Activated CD4-positive, alpha-beta T cell treated with anti-CD3 and anti-CD28 coated beads, Interleukin-2, amount 10 ng/mL, durations not matched to agents 24 days and 14 days (primary cell): ENCODE measurements at places on chromosomes 11 and 22.

DNA sequence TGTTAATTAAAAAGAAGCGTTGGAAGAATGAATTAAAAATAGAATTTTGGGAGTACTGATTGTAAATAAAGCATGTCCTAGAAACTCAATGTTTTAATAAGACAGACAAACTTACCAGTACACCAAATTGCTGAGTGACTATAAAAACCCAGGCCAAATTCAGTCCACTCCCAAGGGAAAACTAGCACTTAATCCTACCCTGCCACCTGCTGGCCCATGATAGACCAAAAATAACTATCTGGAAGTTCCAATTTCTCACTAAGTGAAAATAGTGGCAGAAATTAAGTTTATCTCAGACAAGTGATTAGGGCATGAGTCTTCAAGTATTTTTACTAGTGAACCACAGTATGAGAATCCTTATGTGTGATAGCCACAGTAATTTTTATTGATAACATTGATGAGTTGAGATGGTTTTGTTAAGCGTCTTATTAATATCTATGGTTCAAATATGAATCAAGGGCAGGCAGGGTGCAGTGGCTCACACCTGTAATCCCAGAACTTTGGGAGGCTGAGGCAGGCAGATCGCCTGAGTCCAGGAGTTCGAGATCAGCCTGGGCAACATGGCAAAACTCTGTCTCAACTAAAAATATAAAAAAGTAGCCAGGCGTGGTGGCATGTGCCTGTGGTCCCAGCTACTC is 9.8 kb upstream of the DDX10 start:
- no peaks in the 10 kb centered on the region for H3K36me3 ChIP-seq
- peak; percentile 82 for DNase-seq
- no peak overlapping the region for H3K27ac ChIP-seq
- H3K4me3 ChIP-seq, result no peak overlapping the region
- H3K27me3 ChIP-seq, result peaks cover 29% of the 10 kb centered on the region

GRCh38 chr11:46363031-46363407 is 15.8 kb downstream of the DGKZ start:
- no peaks in the 10 kb centered on the region for H3K27me3 ChIP-seq
- H3K36me3 ChIP-seq, result peaks cover 6% of the 10 kb centered on the region
- peaks cover 29% of the 10 kb centered on the region for H3K4me1 ChIP-seq
- no peak overlapping the region for H3K27ac ChIP-seq
- no peak for DNase-seq
- H3K4me3 ChIP-seq, result peak overlapping the region; percentile 88

DNA sequence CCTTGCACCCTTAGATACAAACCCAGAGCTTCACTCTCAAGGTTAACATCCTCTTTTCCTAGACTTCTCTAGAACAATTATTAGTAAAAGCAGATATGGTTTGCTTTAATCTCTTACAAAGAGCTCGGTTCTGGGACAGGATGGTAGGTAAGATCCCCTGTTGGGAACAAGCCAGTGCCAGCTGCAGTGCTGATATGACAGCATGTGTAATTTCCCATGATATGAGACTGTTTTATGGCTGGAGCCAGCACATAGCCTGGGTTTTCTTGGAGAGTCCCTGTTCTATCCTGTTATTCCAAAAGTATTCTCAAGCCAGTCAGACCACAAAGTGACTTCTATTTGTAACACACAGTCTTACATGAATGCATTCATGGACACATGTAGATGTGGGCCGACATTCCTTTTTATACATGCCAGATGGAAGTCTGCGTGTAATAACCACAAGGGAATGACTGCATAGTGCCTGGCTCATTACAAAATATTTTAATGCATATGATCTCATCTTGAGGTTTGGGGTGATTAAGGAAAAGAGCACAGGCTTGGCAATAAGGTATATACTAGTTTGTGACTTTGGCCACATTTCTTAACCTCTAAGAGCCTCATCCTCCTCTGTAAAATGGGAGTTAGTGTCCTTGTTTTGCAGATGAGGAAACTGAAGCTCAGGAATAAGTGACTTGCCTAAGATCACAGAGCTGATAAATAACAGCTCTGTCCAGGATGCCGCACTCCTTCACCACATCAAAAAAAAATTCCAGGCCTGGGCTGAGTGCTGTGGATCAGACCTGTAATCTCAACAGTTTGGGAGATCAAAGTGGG is 21.8 kb downstream of the CLMP start:
- no peak overlapping the region for H3K27ac ChIP-seq
- H3K4me1 ChIP-seq, result no peaks in the 10 kb centered on the region
- no peaks in the 10 kb centered on the region for H3K36me3 ChIP-seq
- no peak for DNase-seq
- peaks cover 12% of the 10 kb centered on the region for H3K27me3 ChIP-seq
- no peak overlapping the region for H3K4me3 ChIP-seq

GRCh38 chr11:30258679-30259078 is 27.9 kb downstream of the FSHB start:
- H3K27me3 ChIP-seq, result peaks cover 3% of the 10 kb centered on the region
- no peak overlapping the region for H3K4me3 ChIP-seq
- no peaks in the 10 kb centered on the region for H3K4me1 ChIP-seq

DNA sequence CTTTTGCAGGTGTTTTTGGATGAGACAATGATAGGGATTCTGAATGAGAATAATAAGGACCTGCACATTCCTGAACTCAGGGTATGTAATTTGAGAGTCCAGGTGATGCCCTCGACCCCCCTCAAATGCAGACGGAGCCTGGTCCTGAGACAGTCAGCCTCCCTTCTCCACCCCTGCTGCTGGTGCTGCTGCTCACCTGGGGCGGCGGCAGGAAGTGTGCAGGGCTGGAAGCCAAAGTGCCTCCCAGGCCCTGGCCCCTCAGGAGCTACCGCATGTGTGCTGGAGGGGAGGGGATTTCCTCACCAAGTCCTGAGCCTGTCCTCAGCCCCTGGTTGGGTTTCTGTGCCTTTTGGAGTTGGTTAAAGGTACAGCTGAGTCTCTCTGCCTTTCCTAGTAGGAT is 19.0 kb upstream of the GLB1L2 start:
- no peak overlapping the region for H3K27ac ChIP-seq
- H3K4me3 ChIP-seq, result no peak overlapping the region
- no peaks in the 10 kb centered on the region for H3K4me1 ChIP-seq
- DNase-seq, result no peak
- H3K27me3 ChIP-seq, result no peaks in the 10 kb centered on the region
- peaks cover 21% of the 10 kb centered on the region for H3K36me3 ChIP-seq

DNA sequence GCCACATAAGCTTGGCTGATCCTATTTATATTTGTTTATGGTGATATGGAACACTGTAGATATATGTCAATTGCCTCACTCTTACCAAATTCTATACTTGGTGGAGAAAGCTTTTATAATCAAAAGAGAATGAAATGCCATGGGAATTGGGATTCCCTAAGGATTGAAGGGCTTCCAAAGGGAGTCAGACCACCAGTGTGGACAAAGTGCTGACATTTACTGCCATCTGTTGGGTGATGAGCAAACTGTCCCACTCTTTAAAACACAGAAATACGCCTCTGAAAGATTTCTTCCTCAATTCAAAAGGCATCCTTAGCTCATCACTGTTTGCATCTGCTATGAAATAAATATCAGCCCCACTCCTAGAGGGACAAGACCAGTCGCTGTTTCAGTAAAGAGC is 7.1 kb downstream of the SLC1A2 start:
- no peak for DNase-seq
- H3K36me3 ChIP-seq, result no peaks in the 10 kb centered on the region
- H3K4me3 ChIP-seq, result no peak overlapping the region
- H3K27ac ChIP-seq, result no peak overlapping the region
- no peaks in the 10 kb centered on the region for H3K4me1 ChIP-seq
- peaks cover 56% of the 10 kb centered on the region for H3K27me3 ChIP-seq

GRCh38 chr11:97567801-97568200 is 1178.0 kb downstream of the JRKL start:
- DNase-seq, result no peak
- no peaks in the 10 kb centered on the region for H3K4me1 ChIP-seq
- no peaks in the 10 kb centered on the region for H3K27me3 ChIP-seq
- H3K4me3 ChIP-seq, result no peak overlapping the region
- no peak overlapping the region for H3K27ac ChIP-seq
- no peaks in the 10 kb centered on the region for H3K36me3 ChIP-seq

GRCh38 chr11:34353881-34354280 is 3.9 kb downstream of the ABTB2 start:
- peak overlapping the region; percentile 50 for H3K4me3 ChIP-seq
- H3K27me3 ChIP-seq, result peaks cover 37% of the 10 kb centered on the region
- peak overlapping the region; percentile 39 for H3K27ac ChIP-seq
- H3K36me3 ChIP-seq, result peaks cover 19% of the 10 kb centered on the region

GRCh38 chr11:87878373-87878825 is 296.8 kb downstream of the RAB38 start:
- H3K4me3 ChIP-seq, result no peak overlapping the region
- H3K4me1 ChIP-seq, result no peaks in the 10 kb centered on the region
- H3K27me3 ChIP-seq, result no peaks in the 10 kb centered on the region

- no peaks in the 10 kb centered on the region for H3K27me3 ChIP-seq
- DNase-seq, result no peak
- H3K36me3 ChIP-seq, result peaks cover under 1% of the 10 kb centered on the region
- no peaks in the 10 kb centered on the region for H3K4me1 ChIP-seq
- no peak overlapping the region for H3K4me3 ChIP-seq
- no peak overlapping the region for H3K27ac ChIP-seq
Measured at GRCh38 chr11:107496011-107496410, 38.4 kb upstream of the CWF19L2 start.

GRCh38 chr22:50049299-50050195 is 8.6 kb downstream of the TTLL8 start:
- peaks cover 4% of the 10 kb centered on the region for H3K27me3 ChIP-seq
- no peak overlapping the region for H3K27ac ChIP-seq
- H3K36me3 ChIP-seq, result no peaks in the 10 kb centered on the region
- DNase-seq, result no peak

- H3K4me3 ChIP-seq, result no peak overlapping the region
- H3K27ac ChIP-seq, result no peak overlapping the region
- DNase-seq, result no peak
- no peaks in the 10 kb centered on the region for H3K4me1 ChIP-seq
- no peaks in the 10 kb centered on the region for H3K27me3 ChIP-seq
- H3K36me3 ChIP-seq, result no peaks in the 10 kb centered on the region
Measured at GRCh38 chr11:94219771-94220170, 84.6 kb upstream of the IZUMO1R start.

DNA sequence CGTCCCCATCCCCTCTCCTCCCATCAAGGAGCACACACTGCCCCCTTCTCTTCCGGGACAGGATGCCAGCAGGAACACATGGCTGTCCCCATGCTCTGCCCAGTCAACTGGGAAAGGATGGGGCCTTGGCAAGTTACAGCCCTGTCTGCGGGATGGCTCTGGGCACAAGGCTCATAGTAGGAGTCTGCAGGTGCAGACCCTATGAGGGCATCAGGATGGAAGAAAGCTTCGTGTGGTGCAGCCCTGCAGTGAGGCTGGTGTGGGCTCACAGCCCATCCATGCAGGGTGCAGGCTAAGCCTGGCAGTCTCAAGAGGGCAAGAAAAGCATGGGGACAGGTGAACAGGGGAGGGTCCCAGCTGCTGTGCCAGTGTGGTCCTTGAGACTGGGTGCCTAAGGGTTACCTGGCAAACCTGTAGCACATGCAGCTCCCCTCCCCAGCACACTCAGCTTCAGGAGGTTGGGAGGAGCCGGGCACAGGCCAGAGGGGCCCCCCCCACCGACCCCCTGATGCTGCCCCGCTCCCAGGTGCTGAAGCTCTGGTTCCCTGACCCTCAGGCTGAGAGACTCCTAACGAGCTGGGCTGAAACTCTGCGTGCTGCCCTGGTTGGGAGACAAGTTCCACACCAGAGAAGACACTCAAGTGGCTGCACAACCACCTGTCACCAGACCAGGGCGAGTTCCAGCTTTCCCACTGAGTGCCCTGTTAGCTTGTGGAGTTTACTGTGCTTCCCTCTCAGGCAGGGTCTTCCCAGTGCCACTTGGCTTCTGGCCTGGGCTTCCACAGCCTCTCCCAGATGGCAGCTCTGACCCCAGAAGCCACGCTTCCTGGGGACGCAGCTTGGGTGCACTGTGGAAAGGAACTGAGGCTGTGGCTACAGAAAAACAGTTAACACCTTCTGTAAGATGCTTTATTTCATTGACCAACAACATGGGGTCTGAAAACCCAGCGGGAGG is 3.3 kb upstream of the SCARF2 start:
- H3K4me3 ChIP-seq, result no peak overlapping the region
- peaks cover 4% of the 10 kb centered on the region for H3K4me1 ChIP-seq
- peaks cover 13% of the 10 kb centered on the region for H3K36me3 ChIP-seq
- H3K27ac ChIP-seq, result no peak overlapping the region
- no peak for DNase-seq
- peaks cover 21% of the 10 kb centered on the region for H3K27me3 ChIP-seq

DNA sequence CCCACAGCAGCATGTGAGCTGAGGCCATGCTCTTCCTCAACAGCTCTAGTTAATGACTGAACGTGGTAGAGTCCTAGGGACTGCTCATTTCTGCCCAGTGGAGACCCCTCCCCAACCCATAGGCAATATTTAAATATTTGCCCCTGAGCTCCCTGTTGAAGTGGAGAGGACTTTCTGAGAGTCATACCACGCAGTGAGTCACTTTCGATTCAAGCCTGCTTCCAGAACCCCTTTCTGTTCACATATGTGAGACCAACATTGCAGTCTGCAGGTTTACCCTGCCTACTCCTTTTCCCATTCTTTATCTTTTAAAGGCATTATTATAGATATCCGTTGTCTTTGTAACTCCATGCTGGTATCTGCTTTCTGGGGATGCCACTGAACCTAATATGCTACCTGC is 946.3 kb downstream of the JRKL start:
- H3K4me3 ChIP-seq, result no peak overlapping the region
- no peaks in the 10 kb centered on the region for H3K27me3 ChIP-seq
- no peak for DNase-seq
- no peak overlapping the region for H3K27ac ChIP-seq
- no peaks in the 10 kb centered on the region for H3K4me1 ChIP-seq

DNA sequence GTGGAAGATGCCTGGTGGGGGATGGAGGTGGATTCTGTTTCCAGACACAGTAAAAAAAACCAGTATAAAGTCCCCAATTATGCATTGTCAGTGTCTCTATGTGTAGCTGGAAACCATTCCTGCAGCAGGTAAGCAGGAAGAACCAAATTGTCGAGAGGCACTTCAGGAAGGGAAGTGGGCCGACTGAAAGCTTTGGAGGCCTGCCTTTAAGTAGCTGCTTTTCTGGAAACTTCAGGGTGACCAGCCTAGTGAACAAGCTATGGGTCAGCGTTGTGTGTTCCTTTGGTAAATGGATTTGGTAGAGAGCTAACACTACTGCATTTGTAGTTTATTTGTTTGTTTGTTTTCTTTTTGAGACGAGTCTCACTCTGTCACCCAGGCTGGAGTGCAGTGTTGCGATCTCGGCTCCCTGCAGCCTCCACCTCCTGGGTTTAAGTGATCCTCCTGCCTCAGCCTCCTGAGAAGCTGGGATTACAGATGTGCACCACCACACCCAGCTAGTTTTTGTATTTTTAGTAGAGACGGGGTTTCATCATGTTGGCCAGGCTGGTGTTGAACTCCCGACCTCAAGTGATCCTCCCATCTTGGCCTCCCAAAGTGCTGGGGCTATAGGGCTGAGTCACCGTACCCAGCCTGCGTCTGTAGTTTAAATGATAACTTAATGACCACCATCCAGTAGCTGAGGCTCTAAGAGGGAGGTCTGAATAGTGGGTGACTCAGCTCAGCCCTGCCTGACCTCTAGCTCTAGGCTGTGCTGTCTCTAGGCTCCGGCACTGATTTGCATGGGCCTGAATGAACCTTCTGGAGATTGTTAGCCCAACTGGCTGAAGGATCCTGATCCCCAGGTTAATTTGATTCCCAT is 12.8 kb downstream of the PTPRJ start:
- no peak for DNase-seq
- H3K36me3 ChIP-seq, result peaks cover 42% of the 10 kb centered on the region
- H3K27me3 ChIP-seq, result no peaks in the 10 kb centered on the region
- H3K4me1 ChIP-seq, result peaks cover 57% of the 10 kb centered on the region

- H3K4me1 ChIP-seq, result no peaks in the 10 kb centered on the region
- H3K27ac ChIP-seq, result no peak overlapping the region
- H3K4me3 ChIP-seq, result no peak overlapping the region
- H3K36me3 ChIP-seq, result no peaks in the 10 kb centered on the region
- peaks cover 11% of the 10 kb centered on the region for H3K27me3 ChIP-seq
- no peak for DNase-seq
Measured at GRCh38 chr22:26271427-26271826, 102.2 kb downstream of the SEZ6L start.
